ENCODE measurements at places on chromosomes 3 and 15.

- no peak for DNase-seq
These were observed 88.1 kb downstream of the MBNL1 start for GRCh38 chr3:152356870-152357276.

GRCh38 chr15:93973287-93973686 is 258.1 kb upstream of the MCTP2 start:
- no peak for DNase-seq

DNA sequence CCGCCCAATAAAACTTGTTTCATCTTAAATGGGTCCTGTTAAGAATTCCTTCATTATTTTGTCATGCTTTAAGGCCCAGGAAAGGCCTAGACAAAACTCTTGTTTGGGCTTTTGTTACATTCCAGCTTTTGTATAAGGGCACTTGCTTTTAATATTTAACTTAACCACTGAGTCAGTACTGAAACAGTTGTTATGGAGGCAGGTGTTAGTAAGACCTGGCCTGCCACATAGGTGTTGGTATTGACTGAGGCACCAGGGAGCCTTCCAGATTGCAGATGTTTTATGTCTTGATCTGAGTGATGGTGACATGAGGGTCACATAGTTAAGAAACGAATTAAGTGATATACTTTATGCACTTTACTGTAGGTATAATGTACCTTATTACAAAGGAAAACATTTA is 274.9 kb upstream of the TGFBR2 start:
- DNase-seq = no peak

DNA sequence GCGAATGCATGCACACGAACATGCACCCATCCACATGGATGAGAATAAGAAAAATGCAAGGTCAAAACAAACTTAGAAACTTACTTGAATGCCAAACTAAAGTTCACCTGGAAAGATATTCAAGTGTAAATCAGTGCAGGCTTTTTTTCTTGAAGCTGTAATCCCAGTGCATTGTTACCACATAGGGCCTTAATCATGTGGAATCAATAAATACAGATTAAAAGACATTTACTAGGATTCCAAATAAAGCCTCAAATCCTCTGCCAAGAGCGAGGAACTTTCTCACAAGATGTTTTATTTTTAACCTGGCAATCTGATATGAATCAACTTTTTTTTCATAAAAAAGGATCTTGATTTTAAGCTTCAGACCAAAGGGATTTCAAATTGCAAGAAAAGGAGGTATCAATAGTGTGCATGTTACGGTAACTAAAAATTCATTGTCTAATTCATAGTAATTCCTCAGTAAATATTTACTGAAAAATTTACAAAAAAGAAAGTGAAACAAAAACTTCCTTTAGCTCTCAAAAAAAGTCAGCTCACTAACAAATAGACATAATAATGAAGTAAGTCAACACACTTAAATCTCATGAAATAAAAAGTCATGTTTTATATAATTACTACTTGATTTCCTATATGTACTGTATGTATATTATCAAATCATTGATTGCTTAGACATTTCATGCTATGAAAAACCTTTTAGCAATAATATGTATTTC is 978.6 kb downstream of the PLOD2 start:
- no peak for DNase-seq

DNA sequence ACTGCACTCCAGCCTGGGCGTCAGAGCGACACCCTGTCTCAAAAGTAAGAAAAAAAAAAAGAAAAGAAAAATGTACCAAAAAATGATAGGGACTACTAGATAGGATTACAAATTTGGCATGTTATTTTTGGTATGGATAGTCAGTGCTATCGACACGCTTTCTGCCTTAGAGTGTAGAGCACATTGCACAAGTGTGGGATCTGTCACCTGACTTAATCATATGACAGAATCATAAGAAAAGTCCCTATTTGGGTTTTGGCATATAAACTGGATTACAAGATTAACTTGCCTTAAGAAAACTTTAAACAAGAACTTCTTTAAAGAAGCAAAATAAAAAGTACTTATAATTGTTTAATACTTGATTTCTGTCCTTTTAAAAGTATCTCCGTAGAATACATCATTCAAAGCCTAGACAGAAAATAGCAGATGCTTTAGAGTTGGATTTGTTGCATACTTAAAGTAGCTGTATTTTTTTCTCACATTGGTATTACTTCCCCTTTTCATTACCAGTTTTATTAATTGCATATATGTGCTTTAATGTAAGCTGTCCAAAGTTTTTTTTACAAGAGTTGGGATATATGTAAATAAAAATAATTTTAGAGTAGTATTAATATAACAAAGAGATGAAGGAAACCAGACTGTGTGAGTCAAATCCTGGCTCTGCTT is 7.8 kb downstream of the ATP6V1A start:
- DNase-seq = no peak

GRCh38 chr3:182910936-182911781 is 69.2 kb downstream of the DCUN1D1 start:
- no peak for DNase-seq

- no peak for DNase-seq
These were observed 158.3 kb upstream of the CGNL1 start for GRCh38 chr15:57217778-57218598.

DNA sequence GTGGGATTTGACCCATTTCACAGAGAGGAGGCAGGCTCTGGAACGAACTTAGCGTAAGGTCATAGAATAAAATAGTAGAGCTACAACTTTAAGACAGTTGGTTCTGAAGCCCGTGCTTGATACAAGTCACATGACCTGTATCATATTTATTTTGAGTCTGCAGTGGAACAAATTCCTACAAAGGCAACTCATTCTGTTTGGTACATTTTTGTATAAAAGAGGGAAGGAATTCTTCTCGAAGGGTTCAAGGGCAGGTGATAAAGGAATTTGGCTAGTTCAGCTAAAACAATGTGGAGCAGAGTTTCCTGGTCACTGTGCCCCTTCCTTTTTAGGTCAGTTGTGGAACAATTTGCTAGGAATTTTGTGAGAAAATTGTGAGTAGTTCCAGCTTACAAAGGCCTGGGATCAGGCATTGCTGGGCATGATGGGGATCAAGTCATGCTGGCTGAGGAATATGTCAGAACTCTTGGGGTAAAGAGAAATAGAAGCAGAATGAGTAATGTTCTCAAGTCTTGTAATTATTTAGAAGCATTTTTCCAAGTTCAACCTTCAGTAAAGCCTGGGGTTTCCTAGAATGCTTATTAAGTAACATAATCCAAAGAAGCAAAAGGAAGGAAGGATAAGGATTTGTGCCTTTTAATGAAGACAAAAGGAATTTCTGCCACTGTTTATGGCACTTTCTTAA is 19.1 kb downstream of the USP3 start:
- no peak for DNase-seq

- DNase-seq = no peak
These were observed 21.8 kb downstream of the DGKG start for GRCh38 chr3:186340204-186340603.

DNA sequence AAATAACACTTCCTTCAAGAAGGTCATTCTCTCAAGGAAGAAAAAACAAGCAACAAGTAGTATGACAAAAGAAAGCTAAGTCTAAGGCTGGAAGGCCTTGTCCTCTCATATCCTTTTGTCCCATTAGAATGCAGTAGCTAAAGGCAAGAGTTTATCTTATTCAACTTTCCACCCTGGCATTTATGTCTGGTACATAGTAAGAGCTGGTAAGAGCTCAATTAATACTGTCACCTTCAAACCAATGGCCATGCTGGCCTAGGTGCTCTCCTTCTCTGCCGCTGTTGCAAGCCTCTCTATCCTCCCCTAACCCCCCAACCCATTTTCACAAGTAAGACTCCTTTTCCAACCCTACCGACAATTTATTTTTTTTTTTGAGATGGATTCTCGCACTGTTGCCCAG is 81.9 kb downstream of the LRRFIP2 start:
- DNase-seq = no peak

DNA sequence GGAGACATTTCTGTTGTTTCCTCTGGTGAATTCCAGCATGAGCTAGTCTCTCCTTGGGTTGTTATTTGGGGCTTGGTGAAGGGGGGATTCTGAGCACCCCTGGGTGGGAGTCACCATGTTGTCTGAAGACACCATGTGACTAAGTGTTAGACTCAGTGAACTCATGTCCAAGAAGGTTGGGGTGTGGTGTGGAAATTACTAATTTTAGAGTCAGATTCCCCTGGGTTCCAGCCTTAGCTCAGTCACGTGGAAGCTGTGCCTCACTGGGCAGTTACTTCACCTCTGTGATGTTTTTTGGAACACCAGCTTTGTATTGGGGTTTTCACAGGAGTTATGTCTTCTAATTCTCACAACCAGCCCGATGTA is 171.5 kb downstream of the RPLP1 start:
- DNase-seq = no peak

GRCh38 chr15:78508272-78508671 is 895 bp downstream of the HYKK start:
- DNase-seq = no peak

GRCh38 chr3:56361731-56362130 is 106.5 kb downstream of the ERC2 start:
- no peak for DNase-seq

DNA sequence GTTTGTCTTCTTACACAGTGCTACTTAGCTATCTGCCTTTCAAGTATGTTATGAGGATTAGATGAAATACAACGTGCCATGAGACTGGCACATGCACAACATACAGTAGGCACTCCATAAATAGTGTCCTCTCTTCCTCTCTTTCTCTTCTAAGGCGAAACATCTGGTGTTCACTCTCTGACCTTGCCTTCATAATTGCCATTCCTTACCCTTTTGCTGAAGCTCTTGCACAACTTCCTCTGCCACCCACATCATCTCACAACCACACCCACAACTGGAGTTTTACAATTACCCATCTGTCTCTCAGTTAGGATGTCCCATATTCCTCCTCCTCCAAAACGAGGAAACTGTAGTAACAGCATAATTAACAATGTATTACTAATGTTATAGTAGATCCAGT is 26.4 kb upstream of the ACP3 start:
- no peak for DNase-seq

DNA sequence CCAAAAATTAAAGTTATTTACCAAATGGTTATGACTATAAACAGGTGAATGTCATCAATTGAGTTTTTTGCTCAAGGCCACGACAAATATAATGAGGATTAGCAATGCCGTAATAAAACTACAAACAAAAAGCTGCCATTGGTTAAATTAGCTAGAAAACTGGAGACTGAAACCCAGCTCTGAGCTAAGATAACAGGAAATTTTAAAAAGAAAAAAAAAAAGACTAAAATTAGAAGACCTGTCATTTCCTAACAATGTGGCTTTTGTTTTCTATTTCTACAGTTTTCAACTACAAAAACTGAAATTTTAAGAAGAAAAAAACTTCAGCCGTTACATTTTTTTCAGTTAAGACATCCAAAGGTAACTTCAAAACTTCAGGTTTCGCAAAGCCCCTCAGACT is 9.7 kb downstream of the SLC12A6 start:
- DNase-seq = no peak

GRCh38 chr3:106593381-106593780 is 724.6 kb upstream of the CBLB start:
- DNase-seq = no peak

DNA sequence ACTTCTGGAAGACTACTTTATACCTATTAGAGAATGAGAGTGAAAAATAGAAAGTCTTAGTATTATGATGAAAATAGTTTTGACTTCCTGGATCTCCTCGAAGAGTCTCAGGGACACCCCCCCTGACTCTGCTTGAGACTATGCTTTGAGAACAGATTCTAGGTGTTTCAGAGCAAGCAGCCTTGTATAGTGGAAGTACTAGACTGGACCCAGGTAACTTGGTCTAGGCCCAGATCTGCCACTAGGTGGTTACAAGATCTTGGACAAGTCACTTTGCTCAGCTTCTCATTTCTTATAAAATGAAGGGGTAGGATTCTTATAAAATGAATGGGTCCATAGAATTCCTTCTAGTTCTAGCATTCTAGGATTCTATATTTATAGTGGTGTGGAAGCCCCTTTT is 9.1 kb downstream of the ABHD5 start:
- DNase-seq = no peak

DNA sequence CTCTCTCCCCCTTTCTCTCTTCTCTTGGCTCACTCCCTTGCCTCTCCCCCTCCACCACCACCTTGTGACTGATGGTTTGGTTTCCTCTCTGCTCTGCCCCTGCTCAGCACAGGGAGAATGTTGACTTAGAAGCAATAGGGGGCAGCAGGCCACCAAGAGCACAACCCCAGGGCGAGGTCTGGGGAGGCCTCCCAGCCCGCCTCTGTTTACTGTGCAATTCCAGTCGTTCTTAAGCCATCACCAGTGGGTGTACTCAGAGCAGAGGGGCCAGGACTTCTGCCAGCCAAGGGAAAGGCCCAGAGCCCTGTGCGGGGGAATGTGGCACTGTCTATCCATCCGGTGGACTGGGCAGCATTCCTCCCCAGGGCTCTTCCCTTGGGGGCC is 5.7 kb upstream of the APEH start:
- DNase-seq = no peak

GRCh38 chr3:65305836-65306235 is 618.0 kb upstream of the ADAMTS9 start:
- DNase-seq = no peak

DNA sequence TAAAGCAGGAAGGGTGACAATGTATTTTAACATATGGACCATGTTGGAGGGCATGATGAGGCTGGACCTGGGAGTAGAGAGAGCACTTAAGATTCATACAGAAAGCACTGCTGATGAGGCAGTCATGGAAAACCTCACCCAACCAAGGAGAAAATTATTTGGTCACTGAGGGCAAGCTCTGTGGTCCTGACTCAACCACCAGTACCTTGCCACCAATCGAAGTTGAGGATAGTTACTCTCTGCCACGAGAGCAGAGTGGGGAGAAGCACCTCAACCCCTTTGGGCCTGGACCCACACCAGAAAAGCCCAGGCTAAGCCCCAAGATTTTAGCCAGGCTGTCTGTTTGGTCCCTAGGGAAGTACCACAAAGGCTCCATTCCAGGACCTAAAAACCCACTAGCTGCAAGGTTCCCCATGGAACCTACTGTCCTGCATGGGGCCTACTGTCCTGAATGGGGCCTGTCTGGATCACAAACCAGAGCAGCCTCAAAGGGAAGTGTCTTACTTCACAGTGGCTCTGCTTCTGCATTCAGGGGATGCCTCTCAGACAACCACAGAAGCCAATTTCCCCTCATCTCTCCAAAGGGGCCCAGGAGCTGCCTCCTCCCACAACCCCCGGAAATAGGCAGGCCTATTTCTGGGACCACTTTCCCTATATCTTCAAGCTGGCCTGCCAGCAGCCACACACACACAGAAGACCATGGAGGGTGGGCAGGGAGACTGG is 4.2 kb downstream of the CCDC71 start:
- DNase-seq = no peak

GRCh38 chr15:69490356-69491037 is 37.9 kb downstream of the RPLP1 start:
- no peak for DNase-seq

- no peak for DNase-seq
These were observed 738.6 kb upstream of the NR2F2 start for GRCh38 chr15:95591886-95592285.

- no peak for DNase-seq
These were observed 284.4 kb upstream of the WNT5A start for GRCh38 chr3:55771503-55771902.

DNA sequence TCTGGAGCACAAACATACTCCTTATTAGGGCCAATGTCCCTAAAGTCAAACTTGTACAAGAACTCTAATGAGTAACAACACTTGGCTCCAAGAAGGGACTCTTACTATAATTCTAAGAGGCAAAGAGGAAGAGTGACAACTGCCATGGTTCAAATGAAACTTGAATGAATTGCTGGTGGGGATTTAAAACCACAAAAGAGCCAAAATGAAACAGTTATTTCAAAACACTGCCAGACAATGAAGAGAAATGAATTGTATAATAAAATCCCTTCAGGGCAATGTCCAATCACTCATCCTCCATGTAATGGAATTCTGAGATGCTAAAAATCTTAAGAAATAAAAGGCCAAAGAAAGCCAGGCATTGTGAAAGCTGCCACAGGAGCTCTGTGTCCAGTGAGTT is 14.2 kb downstream of the THRB start:
- no peak for DNase-seq

Data from activated CD8-positive, alpha-beta memory T cell treated with anti-CD3 and anti-CD28 coated beads for 48 hours (primary cell).